Fibroblast of lung (primary cell): ENCODE measurements at places on chromosomes 16 and 17. TPM values are rescaled to one million over a fixed set of nuclear protein-coding genes. Genes with fewer than 3 reads are reported as not detected.

Gene KRTAP2-2
- not detected in 2 replicates for polyA plus RNA-seq

Gene PDE6G
- polyA plus RNA-seq: 0.64 and 0.75 TPM in 2 replicates

DNA sequence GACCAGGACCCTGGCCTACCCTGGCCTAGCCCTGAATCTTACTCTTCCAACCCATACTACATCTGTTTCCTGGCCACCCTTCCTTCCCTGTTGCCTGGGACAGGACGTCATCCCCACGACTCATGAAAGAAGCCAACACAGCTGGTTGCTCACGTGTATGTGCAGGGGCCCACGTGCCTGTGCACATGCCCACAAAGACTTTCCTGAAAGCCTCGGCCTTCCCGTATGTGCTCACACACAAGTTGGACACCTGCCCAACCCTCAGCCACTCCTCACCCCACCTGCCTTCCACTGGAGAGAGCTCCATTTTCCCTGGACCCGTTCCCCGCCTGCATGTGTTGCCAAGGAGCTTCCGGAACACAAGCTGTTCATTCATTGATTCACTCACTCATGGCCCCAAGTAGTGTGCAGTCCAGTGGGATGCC, 7.0 kb downstream of the PLXDC1 start:
- peak; percentile 83 for DNase-seq

DNA sequence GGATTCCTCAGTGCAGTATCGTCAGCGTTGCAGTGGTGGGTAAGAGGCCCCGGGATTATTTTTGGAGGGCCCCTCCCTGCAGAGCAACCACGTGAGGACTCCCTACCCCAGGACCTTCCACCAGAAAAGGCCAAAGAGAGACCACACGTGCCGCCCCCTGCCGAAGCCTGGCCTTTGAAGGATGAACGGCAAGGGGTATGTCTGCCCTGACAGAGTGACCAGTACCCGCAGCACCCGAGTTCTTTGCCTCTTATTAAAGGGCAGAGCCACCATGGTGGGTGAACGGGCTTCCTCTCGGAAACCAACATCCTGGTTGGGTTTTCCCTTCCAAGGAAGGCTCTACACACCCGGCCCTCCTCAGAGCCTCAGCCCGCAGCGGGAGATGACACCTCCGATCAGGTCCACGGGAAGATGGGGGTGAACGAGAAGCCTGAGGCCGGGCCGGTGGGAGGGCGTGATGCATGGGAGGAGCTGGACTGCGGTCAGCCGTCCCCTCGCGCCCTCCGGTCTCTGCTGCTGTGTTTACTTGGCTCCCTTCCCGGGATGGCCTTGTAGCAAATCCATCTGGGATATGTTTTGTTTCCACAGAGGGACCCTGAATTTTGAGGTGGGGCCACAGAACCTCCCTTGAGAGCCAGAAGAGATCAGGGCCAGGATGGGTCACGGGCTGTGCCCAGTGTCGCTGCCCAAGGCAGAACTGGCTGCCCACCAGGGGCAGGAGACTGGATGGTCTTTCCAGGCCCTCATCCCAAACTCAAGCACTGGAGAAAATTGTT, 49.1 kb downstream of the TBC1D16 start:
- peak; percentile 27 for DNase-seq

DNA sequence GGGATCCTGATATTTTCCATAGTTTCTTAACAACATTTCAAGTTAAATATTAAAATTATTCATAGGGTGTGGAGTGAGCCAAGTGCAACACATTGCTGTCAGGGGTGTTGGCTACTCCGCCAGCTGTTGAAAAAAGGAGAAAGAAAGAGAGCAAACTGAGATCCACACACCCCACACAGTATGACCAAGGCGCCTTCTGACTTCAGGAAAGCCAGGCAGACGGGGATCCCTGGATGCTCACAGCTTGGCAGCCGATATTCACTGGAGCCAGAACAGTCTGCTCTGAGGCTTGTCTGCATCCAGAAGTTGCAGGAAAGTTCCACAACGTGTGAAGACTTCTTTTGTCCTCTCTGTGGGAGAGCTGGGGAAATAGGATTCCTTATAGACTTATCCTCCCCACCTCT, 9.3 kb downstream of the CHD9NB start:
- peak; percentile 10 for DNase-seq

DNA sequence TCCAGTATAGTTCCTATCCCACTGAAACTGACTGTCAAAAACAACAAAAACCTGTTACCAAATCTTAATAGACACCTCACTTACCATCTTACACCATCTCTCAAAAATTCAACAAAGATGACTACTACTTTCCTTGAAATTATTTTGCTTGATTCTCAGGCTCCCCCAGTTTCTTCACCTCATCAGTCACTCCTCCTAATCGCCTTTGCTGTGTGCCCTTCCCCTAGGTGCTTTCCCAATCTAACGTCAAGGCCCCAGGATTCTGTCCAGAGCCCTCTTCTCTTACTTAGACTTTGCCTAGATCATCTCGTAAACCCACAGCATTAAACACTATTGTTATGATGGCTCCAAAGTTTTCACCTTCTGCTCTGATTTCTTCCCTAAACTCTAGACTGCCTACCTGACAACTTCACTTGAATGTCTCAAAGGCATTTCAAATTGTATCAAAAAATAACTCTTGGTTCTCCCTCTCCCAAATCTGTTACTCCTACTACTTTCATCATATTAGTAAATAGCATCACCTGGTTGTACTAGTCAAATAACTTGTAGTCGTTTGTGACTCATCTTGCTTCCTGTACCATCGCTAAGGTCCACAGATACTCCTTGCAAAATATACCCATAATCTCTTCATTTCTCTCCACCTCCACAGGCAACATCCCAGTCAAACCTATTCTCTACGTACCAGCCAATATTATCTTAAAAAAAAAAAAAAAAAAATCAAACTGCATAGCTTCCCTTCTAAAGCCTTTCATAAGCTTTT, 18.0 kb downstream of the C16orf87 start:
- DNase-seq: no peak

GRCh38 chr17:3260600-3260999, 37.6 kb downstream of the OR3A1 start:
- DNase-seq: no peak
